D341Med (cell line): ENCODE measurements at places on chromosomes 6 and 20.

DNA sequence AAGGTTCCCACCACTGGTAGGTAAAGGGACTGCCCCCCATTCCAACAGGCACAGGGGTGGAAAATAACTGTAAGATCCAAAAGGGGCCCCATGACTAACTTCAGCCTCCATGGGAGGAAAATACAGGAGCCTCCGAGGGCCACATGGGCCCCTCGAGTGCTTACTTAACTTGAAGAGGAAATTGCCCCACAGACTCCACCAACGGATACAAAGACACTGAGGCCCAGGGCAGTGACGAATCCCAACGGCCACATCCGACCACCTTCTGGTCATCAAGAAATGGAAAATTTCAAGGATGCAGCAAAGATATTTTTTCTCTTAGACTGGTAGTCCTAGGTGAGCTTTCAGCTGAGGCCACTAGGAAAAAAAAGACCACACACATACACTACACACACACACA, 116.0 kb upstream of the MRPS10 start:
- DNase-seq, result no peak

DNA sequence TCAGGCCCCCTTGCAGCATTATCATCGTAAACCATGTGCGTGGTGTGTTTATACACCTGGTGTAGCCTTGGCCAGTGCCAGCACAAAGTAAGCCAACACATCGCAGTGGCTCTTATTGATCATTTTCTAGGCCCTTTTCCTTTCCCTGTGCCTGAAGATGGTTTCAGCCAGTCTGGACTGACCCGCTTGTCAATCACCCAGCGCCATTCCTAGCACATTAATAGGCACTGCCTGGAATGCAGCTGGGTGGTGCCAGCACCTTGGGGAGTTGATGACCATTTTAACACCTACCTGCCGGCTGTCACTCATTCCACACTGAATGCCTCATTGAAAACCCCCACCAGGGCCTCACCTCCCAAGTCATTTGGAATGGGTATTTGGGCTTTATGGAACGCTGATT, 4.9 kb upstream of the UQCC2 start:
- no peak for DNase-seq

- DNase-seq, result no peak
Measured at GRCh38 chr6:156873654-156874380, 96.6 kb downstream of the ARID1B start.

DNA sequence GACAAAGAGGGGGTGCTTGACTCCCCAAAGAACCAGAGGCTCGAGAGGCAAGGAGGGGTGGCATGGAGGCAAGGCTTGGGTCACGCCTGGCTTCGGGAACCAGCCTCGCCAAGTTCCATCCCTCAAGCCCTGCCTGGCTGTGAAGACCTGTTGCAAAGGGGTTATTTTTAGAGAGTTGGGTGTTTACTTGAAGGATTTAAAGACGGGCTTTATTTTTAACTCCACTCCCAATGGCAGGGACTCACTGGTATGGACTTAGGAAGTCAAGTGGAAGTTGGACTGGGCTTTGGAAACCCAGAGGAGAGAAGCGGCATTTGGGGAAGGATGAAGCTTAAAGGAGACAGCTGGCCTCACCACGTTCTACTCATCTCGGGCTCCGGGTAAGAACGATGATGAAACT, 43.1 kb downstream of the JPH2 start:
- DNase-seq, result no peak

- DNase-seq, result peak; percentile 64
Measured at GRCh38 chr6:33207552-33208090, 679 bp upstream of the RING1 start.

DNA sequence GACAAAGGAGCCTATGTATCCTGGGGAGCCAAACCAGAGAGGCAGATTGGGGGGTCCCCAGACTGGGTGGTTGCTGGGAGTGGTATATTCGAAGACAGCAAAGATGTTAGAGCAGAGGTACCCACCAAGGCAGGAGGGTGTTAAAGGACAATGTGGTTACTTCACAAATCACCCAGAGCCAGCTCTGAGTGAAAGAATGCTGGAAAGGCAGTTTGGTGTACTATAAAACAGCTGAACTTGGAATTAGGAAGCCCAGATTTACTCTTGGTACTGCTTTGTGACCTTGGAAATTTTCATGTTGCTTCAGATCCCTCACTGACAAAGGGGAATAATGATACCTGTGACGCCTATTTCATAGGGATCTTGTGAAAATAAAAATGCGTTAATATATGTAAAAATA, 121.6 kb downstream of the CD164 start:
- no peak for DNase-seq
